H4 (cell line): ENCODE measurements at places on chromosomes 6 and 20. TPM values are rescaled to one million over a fixed set of nuclear protein-coding genes. Genes with fewer than 3 reads are reported as not detected.

BTN3A1 gene
- 26.6 and 29.0 TPM in 2 replicates for total RNA-seq

NTSR1 gene
- total RNA-seq: not detected in 2 replicates

SLC17A1 gene
- not detected in 2 replicates for total RNA-seq

DNA sequence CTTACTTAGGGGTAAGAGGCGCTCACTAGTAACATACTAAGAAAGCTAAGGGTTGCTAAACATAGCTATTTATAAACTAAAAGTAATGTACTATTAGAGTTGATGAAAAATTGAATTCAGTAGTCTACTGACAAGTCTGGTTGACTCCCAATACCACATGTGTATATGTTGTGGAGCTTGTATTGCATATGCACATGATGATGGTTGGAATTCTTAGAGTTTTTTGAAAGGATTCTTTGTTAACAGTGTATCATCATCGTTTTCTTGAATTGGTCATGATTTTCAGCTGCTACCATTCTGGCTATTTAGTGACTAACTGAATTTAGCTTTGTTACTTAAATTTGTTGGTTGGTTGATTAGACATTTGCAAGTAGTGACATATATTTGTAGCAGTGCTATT, 27.2 kb downstream of the ABRACL start:
- DNase-seq: no peak

GRCh38 chr20:24535941-24536730, 66.7 kb downstream of the SYNDIG1 start:
- DNase-seq: no peak

DNA sequence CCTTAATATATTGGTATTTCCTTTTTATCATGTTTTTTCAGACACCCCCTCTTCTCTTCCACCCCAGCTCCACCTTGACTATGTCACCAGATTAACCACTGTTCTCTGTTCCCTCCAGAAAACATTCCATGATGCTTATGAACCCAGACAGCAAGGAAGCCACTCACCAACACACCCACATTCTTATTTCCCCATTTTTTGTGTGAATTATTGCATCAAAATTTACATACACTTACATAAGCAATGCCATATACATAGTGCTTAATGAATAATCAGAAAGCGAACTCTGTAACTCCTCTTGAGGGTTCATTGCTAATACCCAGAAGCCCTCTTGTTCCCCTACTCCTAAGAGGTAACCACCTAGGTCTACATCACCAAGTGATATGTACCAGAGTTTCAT, 182.3 kb upstream of the CDYL start:
- DNase-seq: no peak

DNA sequence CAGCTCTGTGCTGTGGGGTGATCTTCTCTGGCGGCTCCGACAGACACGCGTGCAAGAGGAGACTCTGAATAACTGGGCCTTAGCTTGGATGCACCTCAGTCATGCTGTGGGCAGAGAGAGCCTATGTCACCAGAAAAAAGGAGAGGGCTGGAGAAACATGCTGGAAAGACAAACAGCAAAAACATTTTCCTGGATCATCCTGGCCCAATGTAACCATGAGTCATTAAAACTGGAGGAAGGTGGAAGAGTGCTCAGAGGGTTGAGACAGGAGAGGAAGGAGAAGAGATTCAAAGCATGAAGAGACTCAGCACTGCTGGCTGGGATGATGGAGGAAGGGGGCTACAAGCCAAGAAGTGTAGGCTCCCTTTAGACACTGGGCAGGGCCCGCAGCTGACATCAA, 292.0 kb downstream of the CDH26 start:
- no peak for DNase-seq

DNA sequence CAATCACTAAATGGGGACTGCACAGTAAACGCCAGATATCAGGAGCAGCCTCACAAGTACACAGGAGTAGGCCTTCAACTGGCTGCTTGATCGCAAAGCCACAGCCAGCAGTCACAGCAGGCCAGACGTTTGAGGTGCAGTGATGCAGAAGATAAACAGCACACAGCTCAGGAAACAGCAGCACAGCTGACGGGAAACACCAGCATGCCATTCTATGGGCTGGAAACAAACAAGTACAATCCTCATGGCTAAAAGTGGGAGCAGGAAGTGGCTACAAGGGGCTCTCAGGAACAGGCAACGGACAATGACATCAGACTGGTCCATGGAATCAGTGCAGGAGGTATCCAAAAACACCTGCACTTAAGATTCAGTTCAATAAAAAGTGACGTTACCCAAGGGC, 111.0 kb downstream of the DTNBP1 start:
- no peak for DNase-seq

DNA sequence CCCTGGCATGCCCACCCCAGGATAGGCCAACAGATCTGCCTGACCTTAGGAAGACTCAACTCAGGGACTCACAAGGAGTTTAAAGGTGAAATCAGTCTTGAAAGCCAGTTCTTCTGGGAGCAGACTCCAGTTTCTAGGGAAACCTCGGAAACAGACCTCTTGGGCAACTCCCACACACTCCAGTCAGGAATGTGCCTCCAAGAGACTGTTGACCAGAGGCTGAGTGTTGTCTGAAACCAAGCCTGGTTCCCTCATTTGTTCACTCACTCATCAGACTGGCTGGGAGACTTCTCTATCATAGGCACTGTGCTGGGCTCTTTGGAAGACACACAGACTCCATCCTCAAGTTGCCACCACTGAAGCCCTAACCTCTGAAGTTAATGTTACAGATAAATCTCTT, 1.8 kb downstream of the TREM1 start:
- DNase-seq: no peak

DNA sequence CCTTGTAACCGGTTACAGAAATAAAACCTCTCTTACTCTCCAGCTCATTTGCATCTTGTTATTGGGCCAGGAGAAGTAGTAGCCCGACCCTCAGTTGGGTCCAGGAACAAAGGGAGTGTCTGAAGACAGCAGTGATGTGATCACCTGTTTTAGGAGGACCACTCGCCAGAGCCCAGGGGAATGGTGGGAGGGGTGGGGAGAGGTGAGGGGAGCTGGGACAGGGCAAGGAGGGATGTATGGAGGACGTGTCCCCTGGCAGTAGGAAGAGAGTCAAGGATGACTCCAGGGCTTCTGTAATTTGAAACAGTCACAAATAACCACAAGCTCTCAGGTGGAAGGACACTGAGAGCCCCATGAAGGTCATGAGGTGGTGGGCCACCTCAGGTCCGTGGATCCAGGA, 1.4 kb upstream of the PCMTD2 start:
- no peak for DNase-seq

GRCh38 chr6:16987996-16988395, 113.9 kb upstream of the STMND1 start:
- no peak for DNase-seq

GRCh38 chr6:133774356-133774755, 114.6 kb upstream of the TCF21 start:
- DNase-seq: peak; percentile 15

GRCh38 chr6:84687431-84687830, 77.0 kb downstream of the TBX18 start:
- DNase-seq: no peak

DNA sequence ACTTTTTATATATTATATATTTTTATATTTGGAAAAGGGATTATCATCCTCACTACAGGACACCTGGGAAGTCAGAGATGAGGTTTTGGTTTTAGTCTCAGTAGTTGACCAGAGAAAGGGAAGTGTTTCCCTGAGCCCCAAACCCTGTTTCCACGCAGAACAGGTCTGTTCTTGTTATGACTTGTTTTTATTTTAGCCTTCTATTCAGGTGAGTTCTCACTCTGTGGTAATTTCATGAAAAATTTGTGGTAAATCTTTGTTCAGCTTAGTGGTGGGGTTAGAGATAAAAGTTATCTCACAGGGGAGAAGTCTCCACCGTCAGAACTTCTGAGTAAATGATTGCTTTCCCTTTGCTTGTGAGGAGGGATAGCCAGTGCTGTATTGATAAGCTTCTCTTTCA, 224.9 kb downstream of the FARS2 start:
- DNase-seq: no peak
